Hematopoietic multipotent progenitor cell treated with erythropoietin and hydrocortisone succinate and interleukin-3 and kit ligand, for 15 days (in vitro differentiated cells): ENCODE measurements at places on chromosomes 16 and 17.

DNA sequence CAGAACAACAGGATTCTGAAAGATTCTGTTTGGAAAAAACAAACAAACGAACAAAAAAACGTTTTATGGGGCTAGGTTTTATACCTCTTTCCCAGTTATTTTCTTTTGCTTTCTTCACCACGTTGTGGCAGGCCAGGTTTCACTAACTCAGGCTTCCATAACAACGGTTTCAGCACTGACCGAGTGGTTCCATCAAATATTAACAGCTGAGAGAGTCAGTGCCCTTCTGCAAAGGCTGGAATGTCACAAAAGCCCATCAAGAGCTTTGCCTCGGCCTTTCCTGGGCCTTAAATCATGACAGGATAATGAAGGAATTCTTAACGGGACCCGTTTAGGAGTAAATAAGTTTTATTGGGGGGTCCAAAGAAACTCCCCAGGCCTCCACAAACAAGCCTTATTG, 34.2 kb downstream of the MPHOSPH6 start:
- no peak for DNase-seq

DNA sequence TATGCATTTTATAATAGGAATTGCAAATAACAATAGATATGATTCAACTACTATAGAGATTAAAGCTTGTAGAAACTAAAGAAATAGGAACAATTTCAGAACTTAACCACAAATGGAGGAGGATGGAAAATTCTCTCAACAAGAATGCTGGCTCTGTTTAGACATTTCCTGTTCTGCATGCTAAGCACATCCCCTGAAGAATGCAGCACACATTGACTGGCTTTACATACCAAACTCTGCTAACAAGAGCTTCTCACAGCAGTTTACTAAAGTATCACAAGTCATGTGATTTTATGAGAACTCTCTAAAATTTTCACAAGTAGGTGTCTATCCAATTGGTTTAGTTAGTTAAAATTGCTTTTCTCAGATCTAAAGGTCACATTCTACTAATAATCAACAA, 85.2 kb downstream of the SPAG9 start:
- no peak for DNase-seq

- no peak for DNase-seq
Measured at GRCh38 chr16:24668481-24669061, 60.9 kb upstream of the TNRC6A start.

DNA sequence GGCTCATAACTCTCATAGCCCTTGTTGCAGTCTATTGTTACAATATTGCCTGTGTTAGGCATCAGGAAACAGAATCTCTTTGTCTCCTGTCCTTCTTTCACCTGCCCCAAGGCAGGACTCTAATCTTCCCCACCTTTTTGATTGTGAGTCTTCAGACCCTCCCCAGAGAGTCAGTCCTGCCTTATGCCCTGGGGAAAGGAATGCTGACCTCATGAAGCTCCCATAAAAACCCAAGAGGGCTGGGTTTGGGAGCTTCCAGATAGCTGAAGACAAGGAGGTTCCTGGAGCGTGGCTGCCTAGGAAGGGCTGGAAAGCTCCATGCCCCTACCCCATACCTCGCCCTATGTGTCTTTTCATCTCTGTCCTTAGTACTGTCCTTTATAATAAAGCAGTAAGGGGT, 688.8 kb downstream of the WWOX start:
- DNase-seq, result no peak

- DNase-seq, result no peak
Measured at GRCh38 chr16:10989559-10989958, 45.2 kb downstream of the CLEC16A start.

DNA sequence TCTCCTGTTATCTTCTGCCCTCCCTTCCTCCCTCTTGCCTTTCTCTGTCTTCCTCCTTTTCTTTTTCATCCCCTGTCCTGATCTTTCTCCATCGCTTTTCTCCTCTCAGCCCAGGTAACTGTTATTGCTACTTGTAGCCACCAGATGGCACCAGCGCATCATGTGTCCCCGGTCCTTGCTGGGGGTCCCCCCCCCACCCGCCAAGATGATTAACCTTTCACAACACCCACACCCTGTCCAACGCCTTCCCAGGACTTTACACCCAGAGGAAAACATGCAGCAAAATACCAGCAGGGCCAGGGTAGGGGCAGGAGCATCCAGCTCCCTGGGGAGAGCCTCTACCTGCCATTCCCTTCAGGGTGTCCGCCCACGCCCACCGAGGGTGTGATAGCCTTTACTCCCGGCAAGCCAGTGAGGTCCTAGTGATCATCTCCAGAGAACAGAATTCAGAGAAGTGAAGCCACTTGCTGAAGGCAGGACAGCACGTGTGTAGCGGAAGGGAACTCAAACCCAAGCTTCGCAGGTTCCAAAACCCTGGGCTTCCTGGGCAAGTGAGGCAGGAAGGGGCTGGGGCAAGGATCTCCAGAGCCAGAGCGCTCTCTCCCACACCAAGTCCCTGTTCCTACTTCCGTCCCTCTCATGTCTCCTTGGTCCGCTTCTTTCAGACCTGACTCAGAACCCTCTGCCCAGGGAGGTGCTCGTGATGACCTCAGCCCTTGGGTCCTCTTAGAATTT, 13.4 kb upstream of the TAC4 start:
- DNase-seq, result peak; percentile 57

DNA sequence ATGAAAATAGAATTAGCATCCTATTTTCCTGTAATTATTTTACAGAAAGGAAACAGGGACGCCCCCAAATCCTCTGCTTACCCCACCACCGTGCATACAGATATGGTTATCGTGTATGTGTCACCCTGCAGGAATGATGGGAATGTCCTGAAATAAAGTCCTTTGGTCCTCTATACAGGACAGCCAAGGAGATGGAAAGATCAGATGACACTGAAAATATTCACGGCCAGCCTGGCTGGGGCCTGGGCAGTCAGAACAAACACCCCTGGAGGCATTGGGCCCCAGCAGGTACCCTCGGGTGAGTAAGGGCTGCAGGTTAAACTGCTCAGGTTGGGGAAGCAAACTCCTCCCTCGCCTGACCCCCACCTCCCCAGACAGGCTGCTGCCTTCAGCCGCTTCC, 368.0 kb downstream of the FOXL1 start:
- no peak for DNase-seq

GRCh38 chr17:4959261-4959965, 8.2 kb downstream of the SPAG7 start:
- no peak for DNase-seq

GRCh38 chr17:50598487-50598886, 36.2 kb upstream of the ABCC3 start:
- no peak for DNase-seq

- DNase-seq, result peak; percentile 37
Measured at GRCh38 chr17:75059369-75060345, 12.6 kb downstream of the KCTD2 start.

DNA sequence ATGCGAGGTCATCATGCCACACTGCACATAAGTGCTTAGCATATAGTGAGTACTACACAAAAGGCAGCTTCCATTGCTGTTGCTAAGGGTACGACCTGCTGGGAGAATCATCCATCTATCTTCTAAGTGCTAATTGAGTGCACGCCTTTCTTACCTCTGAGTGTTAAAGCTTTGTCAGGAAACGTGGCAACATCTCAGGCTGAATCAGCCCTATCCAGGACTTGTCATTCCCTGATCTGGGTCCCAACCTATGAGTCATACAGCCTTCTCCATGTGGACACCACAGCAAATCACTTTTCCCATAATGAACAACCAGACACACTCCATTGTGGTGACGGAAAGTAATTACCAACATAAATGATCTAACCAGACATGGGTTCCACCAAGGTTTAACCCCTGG, 201.1 kb upstream of the MAF start:
- no peak for DNase-seq

DNA sequence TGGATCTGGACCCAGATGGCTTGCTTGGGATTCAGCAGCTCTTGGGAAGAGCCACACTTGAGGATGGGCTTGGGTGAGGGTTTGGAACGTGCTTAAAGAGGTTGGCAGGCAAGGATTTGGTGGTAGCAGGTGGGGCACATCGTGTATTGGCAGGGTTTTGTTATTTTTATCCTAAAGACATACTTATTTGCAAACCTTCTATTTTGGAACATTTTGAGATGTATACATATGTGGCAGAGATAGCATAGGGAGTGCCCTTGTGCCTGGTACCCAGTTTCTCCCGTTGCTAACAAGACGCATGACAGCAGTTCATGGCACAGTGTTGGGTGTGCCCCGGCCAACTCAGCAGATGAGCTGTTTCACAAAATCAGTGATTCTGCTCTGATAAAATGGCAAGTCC, 9.1 kb downstream of the BANP start:
- DNase-seq, result no peak

GRCh38 chr17:21530841-21531240, 154.7 kb downstream of the KCNJ12 start:
- no peak for DNase-seq

GRCh38 chr16:35148748-35149147, 1689.3 kb downstream of the TP53TG3F start:
- DNase-seq, result no peak

DNA sequence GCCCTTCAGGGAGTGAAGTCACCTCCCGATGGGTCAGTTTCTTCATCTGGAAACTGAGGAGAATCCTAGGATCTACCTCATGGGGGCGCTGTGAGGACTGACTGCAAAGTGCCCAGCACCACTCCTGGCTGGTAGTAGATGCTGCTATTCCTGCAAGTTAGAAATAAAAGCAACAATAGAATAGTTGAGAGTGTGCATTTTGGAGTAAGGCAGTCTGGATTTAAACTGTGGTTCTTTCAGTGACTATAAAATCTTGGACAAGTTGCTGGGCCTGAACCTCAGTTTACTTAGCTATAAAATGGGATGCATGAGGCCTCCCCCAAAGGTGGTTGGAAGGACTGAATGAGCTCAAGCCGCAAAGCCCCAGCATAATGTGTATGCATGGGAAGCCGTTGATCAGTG, 70.6 kb downstream of the CYB5B start:
- DNase-seq, result peak; percentile 40

DNA sequence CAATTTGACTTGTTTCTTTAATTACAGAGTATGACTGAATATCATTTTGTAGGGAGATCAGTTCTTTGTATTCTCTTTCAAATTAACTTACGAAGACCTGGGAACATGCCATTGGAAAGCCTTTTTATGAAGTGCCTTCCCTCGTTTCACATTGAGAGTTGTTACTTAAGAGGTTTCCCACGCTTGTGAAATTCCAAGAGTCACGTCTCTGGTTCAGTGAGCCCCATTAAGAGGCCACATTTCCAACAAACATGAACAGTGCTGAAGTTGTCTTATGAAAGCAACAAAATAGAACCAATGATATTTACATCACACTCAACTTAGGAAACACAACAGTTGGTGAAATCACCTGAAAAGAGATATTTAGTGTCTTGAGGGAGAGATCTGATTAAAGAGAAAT, 334.1 kb downstream of the TOX3 start:
- DNase-seq, result no peak

DNA sequence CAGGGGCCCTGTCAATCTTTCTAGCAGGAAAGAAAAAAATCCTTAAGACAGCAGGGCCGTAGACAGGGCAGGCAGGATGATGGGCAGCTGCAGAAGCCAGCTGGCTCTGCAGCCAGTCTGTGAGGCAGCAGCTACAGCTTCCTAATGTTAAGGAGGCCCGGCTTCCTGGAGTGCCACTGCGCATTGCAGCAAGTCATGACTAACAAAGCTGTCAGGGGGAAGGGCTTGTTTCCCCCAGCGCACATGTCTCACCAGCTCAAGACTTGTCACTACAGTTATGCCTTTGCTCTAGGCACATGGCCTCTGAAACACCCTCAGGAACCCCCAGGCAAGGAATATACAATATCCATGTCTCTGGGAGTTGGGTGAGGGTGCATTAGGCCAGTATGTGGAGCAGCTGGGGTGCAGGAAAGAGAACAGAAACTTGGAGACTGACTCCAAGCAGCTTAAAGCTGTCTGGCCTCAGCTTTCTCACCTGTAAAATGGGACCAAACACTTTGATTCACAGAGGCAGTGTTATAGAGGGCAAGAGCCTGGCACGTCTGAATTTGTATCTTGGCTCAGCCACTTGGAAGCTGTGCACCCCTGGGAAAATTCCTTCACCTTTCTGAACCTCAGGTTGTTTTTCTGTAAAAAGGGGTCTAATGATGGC, 220.0 kb downstream of the HAPSTR1 start:
- no peak for DNase-seq

DNA sequence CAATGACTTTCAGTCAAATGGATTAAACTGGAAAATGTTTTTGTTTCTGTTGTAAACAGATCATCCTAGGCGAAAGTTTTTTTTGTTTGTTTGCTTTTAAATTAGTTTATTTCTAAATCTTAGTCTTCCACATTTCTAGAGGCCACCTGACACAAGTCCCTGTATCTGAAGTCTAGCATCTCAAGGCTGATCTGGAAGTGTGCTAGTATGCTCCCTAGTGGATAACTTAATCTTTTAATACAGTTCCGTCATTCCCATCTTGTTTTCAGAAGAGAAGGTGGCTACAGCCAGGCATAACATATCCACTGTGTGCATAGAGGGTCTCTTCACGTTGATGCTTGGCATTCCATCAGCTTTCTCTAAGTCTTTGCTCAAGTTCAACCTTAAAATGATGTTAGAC, 7.6 kb downstream of the IFT20 start:
- DNase-seq, result no peak

DNA sequence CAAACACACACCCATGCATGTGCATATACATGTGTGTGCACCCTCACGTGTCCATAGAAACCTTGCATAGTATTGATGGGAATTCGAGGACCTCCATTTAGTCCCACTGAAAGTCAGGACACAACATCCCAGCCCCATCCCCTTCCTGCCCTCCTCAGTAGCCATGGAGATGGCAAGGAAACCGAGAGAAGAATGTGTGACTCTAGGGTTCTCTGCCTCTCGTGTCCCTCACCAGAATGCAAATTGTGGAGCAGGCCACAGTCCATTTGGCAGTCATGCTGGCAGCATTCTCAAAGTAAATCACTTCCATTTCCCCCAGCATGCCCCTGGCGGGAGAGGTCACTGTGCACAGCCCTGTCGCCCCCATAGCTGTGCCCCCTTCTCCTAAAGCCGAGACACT, 141.1 kb downstream of the MSI2 start:
- no peak for DNase-seq

DNA sequence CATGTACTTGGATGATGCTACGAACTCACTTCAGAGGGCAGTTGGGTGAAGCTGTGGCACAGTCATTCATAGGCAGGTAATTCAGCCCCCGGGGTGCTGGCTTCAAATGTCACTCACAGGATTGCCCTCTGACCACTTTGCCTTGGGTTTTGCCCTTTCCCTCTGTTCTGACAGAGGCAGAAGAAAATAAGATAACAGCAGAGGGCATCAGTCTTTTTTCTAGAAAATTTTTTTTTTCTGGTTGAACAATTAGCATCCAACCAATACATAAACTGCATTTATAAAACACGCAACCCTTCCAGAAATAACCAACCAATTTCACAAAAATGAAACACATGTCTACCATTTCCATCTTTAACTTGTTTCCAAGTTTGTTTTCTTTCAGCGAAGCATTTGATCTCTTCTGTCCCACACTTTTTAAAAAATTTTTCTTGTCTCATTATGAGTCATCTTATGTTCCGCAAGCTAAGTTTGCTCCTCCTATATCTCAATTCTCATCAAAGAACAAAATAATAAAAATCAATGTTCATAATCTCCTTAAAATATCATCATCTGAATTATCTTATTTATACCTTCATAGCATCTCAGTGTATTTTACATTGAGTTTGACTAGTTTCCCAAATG, 15.6 kb downstream of the NACA2 start:
- no peak for DNase-seq

GRCh38 chr17:44318077-44318892, 6.3 kb downstream of the SLC25A39 start:
- no peak for DNase-seq
